Parietal lobe (tissue), 2 donors: ENCODE measurements at places on chromosomes 4 and X. TPM values are rescaled to one million over a fixed set of nuclear protein-coding genes. Genes with fewer than 3 reads are reported as not detected.

Gene LIMCH1
- 282 TPM for total RNA-seq

Gene GPRASP1
- 55.4 TPM for total RNA-seq

Gene GLRA2
- total RNA-seq = 86.1 TPM

Gene P2RY8
- total RNA-seq = not detected

Gene MTMR8
- total RNA-seq = 6.9 TPM

Gene CRMP1
- total RNA-seq = 680 TPM

Gene PDE6B
- 3.4 TPM for total RNA-seq

Gene FGG
- total RNA-seq = 0.63 TPM

Gene IL2RG
- 0.63 TPM for total RNA-seq

Gene TMPRSS11B
- not detected for total RNA-seq

Gene MAGED2
- 218 TPM for total RNA-seq

Gene XG
- total RNA-seq = not detected

Gene CXCL13
- total RNA-seq = not detected

Gene LINC00632
- 192 TPM for total RNA-seq

Gene COL4A5
- 30.4 TPM for total RNA-seq

Gene TAF9B
- 32.6 TPM for total RNA-seq

Gene GABRB1
- total RNA-seq = 139 TPM

Gene SULT1B1
- total RNA-seq = 0.31 TPM

Gene RNF212
- total RNA-seq = 4.4 TPM

Gene NPFFR2
- not detected for total RNA-seq

Gene LGI2
- total RNA-seq = 3.1 TPM

Gene FGFBP1
- not detected for total RNA-seq

Gene FAM47E
- total RNA-seq = 6.6 TPM

Gene GPR50
- not detected for total RNA-seq

Gene PNMA6A
- total RNA-seq = 14.4 TPM

Gene PLCXD1
- total RNA-seq = 21.9 TPM

Gene CLDN2
- not detected for total RNA-seq

Gene NUDT11
- total RNA-seq = 65.1 TPM

Gene FGF13
- 91.7 TPM for total RNA-seq
